H54 (cell line): ENCODE measurements at places on chromosomes 6 and 20.

- DNase-seq = peak; percentile 25
These were observed 775 bp downstream of the PFDN4 start for GRCh38 chr20:54208548-54209176.

GRCh38 chr6:10223841-10224240, 191.0 kb downstream of the TFAP2A start:
- no peak for DNase-seq

DNA sequence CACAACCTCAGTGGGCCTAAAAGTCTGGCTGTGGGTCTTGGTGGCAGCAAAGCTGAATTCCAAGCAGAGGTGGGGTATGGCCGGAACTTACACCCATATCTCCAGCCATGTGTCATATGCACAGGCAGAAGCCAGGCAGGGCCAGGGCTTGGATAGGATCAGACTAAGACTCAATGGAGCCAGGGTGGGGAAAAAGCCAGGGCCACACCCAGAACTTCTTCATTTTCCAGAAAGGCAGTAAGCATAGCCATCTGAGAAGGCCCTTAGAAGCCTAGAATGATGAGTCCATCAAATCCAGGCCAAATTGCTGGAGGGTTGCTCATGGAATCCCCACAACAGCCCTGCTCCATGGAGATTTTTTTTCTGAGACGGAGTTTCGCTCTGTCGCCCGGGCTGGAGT, 116.2 kb upstream of the SRSF6 start:
- DNase-seq = no peak

- no peak for DNase-seq
These were observed 114.1 kb downstream of the LRFN2 start for GRCh38 chr6:40473026-40473425.

GRCh38 chr6:113137426-113137825, 719.7 kb upstream of the MARCKS start:
- no peak for DNase-seq

GRCh38 chr6:79872986-79873385, 74.4 kb downstream of the ELOVL4 start:
- DNase-seq = no peak

GRCh38 chr20:3431109-3431508, 23.6 kb upstream of the DNAAF9 start:
- DNase-seq = no peak

DNA sequence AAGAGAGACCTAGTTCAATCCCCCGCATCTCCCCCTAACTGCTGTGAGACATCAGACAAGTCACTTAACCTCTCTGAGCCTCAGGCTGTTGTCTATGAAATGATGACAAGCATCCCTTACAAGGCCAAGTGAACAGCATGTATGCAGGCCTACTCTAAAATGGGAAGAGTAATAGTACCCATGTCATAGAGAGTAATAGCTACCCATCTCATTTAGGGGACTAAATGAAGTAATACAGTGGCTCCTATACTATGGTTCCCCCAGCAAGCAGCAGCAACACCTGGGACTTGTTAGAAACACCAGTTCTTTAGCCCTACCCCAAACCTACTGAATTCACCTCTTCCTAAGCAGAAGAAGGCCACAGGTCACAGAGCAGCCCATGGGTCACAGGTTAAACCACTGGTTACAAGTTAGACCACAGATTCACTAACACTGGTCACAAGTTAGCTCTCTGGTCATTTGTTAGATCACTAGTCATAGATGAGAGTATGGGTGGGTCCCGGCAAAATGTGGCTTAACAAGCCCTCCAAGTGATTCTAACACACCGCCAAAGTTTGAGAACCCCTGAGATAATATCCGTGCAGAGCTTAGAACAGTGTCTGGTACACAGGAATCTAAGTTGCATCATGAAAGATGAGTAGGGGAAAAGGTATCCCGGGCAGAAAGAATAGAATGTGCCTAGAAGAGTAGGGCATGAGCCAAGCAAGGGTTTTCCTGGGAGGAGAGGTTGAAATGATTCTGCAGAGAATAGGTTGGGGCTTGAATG, 1.4 kb downstream of the DEFB124 start:
- no peak for DNase-seq

DNA sequence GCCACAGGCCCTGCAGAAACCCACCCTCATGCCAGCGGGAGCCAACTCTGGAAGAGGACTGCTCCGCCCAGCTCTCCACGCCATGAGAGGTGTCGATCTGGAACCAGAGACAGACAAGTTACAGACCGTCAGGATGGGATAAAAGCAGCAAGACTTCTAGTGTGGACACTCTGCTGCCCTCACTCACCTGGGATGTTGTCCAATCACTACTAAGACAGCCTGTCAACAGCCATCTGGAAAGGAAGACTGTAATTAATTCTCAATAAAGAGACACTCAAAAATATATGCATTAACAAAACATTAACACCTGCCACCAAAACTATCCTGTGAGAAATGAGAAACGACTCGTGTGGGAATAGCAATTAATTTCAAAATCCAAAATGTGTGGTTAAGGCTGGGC, 28.3 kb downstream of the SLC2A4RG start:
- DNase-seq = no peak

DNA sequence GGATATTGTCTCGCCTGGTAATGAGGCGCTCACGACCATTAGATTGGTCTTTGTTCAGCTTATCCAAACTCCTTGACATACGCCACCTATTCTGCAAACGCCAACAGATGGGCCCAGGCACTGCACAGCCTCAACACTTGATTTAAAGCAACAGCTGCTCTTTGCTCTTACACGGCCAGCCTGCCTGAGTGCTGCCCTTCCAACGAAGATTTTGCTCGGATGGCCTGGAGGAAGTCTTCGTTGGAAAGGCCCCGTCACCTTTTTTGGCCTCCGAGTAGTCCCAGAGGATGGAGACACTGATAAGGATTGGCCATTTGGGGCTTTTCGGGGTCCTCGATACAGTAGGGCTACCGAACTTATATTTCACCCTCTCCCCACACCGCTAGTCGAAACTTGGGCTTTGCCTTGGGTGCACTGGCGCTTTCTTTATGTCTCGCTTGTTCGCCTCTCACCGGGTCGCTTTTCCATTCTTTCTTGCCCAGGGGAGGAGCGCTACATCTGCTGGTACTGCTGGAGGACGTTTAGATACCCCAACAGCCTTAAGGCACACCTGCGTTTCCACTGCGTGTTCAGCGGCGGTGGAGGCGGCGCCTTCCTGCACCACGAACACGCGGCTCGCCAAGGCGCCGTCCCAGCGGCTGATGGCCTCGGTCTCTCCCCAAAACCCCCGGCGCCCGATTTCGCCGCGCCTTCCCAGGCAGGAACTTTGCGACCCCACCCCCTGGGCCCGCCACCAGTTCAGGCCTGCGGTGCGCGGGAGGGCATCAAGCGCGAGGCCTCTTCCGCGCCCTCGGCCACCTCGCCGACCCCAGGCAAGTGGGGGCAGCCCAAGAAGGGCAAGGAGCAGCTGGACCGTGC, 6.1 kb downstream of the PRDM13 start:
- DNase-seq = no peak

DNA sequence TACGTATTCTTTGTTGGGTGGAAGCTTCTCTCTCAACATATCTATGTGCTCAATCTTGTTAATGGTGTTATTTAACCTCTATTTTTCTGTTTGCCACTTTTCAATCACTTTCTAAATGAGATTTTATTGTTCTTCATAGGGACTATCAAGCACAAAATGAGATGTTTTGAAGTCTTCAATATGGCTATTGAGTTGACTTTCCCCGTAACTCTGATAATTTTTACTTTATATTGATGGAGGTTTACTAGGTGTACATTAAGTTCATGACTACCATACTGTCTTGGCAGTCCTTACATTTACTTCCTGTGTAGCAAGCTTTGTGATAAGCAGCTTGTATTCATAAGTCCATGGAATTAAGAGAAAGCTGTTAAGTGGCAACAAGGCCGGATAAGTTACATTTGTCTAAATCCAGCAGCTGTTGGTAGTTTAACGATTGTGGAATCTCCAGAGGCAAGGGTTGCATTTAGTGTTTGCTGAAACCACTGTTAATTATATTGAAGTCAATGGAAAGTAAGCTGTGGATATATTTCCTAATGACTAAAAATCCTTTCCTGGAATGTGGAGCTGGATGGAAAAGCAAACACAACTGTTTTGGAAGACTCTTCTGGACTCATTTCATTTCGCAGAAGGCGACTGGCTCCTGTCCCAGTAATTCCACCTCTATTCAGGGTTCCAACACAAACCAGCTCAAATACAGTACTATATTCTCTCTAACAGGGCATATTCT, 57.3 kb upstream of the SMIM29 start:
- no peak for DNase-seq

- no peak for DNase-seq
These were observed 199.8 kb downstream of the DHX35 start for GRCh38 chr20:39161900-39162299.
